HEK293T (cell line): ENCODE measurements at places on chromosomes 12 and 14.
A peak's percentile ranks its signal among the peaks of the same experiment; 100 is the strongest.

DNA sequence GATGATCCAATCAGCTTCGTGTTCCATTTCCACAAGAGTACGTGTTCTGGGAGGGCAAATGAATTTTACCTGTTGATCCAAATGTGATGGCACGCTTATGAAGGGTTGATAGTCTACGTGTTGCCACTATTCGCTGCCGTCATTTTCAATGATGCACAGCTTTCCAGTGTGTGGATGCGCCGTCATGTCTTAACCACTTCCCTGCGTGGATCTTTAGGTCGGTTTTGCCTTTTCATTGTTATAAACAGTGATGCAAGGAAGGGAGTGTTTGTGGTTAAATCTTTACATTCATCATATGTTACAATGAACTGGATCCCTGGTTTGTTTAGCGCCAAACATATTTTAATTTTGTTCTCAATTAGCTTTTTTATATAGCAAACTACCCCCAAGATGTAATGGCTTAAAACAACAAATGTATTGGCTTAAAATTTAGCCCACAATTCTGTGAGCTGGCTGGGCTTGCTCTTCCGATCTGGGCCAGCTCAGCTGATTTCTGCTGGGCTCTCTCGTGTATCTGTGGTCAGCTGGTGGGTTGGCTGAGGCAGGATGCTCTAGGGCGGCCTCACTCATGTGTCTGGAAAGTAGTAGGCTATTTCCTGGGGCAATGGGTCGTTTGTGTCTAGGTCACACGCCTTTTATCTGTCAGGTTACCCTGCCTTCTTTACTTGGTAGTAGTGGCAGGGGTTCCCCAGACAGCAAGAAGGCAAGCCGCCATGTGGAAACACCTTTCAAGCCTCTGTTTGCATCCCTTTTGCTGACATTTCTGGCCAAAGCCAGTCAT lies 176.7 kb downstream of the CRADD start:
- no peak for DNase-seq

GRCh38 chr14:39175445-39176262 lies 600 bp downstream of the PNN start:
- peak; percentile 37 for DNase-seq

- DNase-seq: no peak
Measured at GRCh38 chr12:102958073-102958829, 777 bp downstream of the ASCL1 start.

GRCh38 chr14:99382071-99382470 lies 98.6 kb downstream of the SETD3 start:
- no peak for DNase-seq

DNA sequence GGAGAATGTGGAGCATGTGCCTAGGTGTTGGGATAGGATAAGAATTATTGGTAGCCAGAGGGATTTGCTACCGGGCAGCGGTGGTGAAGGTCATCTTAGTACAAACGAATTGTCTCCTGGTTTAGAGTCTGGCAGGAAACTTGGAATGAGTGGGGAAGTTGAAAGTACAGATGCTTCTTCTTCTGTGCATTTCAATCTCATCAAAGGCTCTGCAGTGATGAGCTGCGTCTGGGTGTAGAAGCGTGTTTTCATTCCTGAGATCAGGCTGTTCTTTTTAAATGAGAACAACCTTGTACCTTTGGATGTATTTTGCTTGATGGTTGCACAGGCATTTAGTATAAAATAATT lies 2.1 kb downstream of the WNK1 start:
- no peak for DNase-seq

DNA sequence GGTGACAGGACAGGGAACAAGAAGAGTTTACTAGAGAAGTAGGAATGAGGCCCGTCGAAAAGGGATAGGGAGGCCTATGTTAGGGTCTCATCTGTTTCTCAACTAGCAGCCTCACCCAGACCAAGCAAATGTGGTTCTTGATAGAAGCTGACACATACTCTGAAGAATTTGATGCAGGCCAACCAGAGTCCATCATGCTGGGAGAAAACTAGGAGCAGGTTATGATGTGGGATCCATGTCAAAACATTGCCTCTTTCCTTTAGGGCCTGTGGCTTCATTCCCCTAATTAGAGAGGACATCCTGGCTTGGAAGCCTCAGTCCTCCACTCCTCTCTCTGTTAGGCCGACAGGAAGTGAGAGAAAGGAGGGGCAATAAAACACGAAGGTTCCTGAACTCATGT lies 122.8 kb downstream of the NTF3 start:
- DNase-seq: no peak

GRCh38 chr14:99734406-99735051 lies 50.4 kb downstream of the CYP46A1 start:
- no peak for DNase-seq

- DNase-seq: no peak
Measured at GRCh38 chr12:4486980-4487379, 41.4 kb upstream of the FGF6 start.

GRCh38 chr14:55851961-55852360 lies 266.2 kb upstream of the PELI2 start:
- no peak for DNase-seq

- no peak for DNase-seq
Measured at GRCh38 chr14:91357272-91358024, 60.2 kb downstream of the CCDC88C start.

DNA sequence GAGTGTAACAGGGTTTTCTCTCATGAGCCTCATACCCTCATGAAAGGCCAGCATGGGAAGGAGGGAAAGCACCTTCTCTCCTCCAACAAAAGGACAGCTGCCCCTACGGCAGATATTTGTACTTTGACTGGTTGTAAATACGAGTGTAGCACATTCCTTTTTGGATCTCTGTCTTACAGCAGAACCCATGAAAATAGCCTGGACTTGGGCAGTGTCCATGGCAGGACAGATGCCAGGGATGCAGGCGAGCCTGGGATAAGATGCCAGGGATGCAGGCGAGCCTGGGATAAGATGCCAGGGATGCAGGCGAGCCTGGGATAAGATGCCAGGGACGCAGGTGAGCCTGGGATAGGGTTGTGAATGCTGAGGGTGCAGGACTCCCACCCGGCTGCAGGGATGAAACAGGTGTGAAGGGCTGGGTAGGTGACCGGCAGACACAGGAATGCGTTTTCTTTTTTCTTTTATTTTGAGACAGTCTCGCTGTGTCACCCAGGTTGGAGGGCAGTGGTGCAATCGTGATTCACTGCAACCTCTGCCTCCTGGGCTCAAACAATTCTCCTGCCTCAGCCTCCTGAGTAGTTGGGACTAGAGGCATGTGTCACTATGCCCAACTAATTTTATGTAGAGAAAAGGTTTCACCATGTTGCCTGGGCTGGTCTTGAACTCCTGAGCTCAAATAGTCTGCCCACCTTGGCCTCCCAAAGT lies 120.0 kb downstream of the BEGAIN start:
- no peak for DNase-seq

DNA sequence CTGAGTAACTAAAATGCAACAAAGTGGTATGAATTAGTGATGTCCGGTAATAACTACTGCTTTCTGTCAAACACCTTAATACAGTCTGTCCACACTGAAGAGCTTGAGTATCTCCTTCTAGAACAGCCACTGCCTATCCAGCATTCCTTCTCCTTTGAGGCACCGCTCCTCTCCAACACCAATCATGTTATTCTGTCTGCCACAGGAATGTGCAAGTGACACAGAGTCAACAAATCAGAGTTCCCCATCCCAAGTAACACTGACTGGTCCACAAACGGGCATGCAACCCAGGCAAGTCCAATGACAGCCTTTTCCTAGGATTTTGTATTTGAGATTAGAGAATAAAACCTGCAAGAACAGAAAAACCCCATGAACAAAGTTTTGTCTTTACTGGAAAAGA lies 3.8 kb downstream of the GXYLT1 start:
- DNase-seq: no peak

GRCh38 chr12:132460571-132460970 lies 29.4 kb upstream of the FBRSL1 start:
- peak; percentile 35 for DNase-seq

DNA sequence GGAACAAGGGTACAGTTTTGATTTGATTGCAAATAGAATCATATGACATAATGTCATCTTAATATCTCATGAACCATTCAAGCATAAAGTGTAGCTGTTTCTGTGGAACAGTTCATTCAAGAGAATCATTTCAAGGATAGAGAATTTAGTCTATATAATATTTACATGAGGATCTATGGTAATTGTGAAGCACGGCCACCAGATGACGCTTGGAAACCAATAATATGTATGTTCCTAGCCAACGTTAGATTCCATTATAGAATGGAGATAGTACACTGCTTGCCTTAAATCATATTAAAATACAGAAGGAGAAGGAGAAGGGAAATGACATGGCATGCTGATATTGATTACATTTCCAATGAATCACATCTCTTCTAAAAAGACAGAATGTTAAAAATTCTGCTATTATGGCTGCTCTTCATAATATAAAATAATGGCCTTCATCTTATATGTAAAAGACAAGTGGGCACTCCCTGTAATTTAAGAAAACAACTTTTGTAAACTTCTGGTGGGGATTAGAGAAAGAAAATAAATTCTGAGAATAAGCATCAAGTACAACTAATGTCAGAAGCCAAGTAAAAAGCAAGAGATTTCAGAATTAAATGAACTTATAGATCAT lies 351.0 kb downstream of the NAV3 start:
- DNase-seq: peak; percentile 14

- no peak for DNase-seq
Measured at GRCh38 chr14:72599579-72600470, 294.1 kb downstream of the DPF3 start.

DNA sequence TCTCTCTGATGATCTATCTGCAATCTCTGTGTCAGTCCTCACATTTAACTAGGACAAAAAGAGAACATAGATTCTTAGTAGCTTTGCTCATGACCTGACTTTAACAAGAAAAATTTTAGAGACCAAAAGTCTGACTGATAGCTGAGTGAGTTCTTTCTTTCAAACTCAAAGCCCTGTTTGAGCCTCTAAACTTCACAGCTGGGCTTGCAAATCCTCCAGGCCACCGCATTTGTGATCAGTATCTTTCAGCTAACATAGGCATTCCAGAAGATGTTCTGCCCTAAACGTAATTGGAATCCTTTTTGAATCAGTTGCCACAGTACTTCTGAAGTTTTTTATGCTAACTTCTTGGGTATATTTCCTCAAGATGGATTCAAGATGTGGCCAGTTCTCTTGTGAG lies 459.0 kb downstream of the DPF3 start:
- no peak for DNase-seq

DNA sequence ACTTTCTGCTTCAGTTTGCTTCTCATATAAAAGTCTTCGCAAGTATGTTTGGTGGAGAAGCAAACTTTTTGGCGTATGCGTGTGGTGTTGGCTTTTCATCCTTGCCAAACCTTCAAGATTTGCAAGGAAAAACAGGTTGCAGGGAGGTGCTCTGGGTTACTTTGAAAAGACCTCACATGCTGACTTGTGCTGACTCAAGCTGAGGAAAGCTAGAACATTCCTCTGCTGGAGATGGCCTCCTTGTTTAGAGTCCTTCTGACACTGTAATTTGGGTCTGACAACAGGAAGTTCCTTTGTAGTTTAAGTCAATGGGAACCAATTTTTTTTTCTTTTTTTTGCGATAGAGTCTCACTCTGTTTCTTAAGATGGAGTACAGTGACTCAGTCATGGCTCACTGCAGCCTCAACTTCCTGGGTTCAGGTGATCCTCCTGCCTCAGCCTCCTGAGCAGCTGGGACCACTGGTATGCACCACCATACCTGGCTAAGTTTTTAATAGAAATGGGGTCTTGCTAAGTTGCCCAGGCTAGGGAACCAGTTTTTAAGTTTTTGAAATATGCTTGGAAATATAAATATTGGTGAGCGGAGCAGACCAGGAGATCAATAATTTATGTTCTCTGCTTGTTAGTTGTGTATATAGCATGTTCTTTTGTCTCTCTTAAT lies 2.6 kb upstream of the ACACB start:
- no peak for DNase-seq
